HFFc6 (cell line): ENCODE measurements at places on chromosomes 6 and 20.
A peak's percentile ranks its signal among the peaks of the same experiment; 100 is the strongest.

DNA sequence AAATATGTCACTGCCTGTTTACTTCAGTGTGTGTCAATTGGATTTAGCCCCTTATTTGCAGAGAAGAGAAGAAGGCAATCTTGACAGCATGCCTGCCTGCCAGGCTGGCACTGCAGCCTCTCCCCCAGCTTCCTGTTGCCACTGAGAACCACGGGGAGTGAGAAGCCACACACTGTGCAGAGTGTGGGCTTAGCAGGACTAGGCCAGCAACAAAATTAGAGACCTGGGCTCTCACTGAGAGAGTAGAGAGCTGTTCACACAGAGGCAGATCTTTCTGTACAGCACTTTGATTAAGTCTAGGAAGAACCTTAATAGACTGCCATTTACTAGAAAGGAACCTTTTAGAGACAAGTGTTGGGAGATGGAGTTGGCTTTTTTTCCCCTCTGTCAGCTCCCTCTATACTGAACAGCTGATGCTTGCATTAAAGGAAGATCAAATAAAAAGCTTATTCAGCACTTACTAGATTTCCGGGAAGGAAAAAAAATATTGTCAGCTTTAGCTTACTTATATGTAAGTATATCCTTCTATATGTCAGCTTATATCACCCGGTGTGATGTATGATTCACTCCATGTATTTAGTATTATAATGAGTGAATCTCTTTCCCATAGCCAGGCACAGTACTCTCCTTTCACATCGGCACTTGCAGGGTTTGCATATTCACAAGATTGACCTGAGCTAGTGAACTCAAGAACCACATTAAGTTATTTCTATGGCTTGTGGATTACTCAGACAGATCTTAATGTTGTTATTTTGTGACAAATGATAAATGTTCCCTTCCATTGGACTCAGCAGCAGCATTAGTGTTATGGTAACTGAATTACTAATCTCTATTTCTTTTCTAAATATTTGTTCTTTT is 851.0 kb upstream of the EPHA7 start:
- DNase-seq: no peak

- DNase-seq: no peak
Observed at GRCh38 chr6:90347411-90347851, 50.8 kb upstream of the BACH2 start.

DNA sequence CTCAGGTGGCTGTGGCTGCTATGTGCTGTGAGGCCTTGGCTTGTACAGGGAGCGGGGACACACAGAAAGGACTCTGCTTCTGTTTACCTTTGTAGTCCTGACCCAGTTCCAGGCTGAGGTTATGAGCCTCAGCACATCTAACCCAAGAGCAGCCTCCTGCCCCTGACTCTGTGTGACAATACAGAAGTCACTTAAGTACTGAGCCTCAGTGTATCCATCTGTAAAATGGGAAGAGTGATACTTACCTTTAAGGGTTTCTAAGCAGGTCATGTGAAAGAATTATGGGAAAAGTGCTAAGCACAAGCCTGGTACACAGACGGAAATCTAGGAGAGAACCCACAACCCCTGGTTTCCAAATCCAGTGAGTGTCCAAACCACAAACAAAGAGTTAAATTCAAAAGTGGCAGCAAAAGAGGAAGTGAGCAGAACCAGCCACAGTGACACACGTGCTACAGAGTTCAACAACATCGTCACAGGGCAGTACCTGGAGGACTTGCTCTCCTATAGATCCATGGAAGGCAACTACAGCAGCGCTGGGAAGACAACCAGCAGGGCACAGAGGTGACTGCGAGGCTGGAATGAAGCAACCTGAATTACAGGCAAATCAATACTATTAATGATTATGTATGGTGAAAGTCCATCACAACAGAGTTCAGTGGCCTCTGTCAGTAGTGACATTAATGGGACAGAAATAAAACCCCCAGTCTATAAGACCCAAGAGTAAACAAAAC is 12.5 kb downstream of the TRIM26 start:
- no peak for DNase-seq

GRCh38 chr6:163943607-163944385 is 529.3 kb downstream of the QKI start:
- DNase-seq: no peak

GRCh38 chr20:20837574-20838021 is 125.2 kb upstream of the RALGAPA2 start:
- peak; percentile 24 for DNase-seq

DNA sequence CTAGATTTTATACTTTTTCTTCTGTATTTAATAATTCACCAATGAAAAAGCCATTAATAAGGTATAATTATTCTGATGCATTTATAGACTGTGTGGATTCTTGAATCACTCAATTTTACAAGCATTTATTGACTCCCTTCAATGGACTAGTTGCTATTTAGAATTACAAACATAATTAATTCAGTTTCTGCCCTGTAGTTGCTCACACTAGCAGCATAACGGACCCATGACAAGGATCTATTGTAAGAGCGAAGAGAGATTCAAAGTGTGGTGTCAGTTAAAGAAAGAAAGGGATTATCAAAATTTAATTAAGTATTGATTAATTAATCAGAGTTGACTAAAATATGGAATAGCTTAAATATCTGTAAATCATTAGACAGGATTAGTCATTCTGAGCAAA is 602.6 kb upstream of the PTCHD4 start:
- no peak for DNase-seq

GRCh38 chr6:125358898-125359297 is 57.1 kb upstream of the HDDC2 start:
- no peak for DNase-seq

GRCh38 chr6:45789238-45789637 is 226.4 kb downstream of the CLIC5 start:
- no peak for DNase-seq

GRCh38 chr6:114449659-114450058 is 106.8 kb upstream of the HS3ST5 start:
- DNase-seq: no peak

DNA sequence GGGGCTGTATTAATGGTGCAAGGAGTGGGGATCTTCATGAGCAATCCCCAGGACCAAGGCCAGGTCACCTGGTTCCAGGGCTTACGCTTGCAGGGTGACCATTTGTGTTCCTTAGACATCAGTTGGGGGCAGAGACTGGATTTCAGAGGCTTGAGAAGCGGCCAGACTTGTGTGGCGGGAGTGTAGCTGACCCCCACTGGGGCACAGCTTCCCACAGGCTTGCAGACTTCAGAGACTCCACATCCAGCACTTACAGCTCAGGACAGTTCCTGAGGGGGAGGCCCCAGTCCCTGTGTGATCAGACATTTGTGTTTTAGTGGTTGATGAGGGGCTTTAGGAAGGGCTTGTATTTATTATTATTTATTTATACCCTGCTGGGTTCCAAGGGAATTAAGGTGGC is 15.3 kb downstream of the TJAP1 start:
- no peak for DNase-seq

DNA sequence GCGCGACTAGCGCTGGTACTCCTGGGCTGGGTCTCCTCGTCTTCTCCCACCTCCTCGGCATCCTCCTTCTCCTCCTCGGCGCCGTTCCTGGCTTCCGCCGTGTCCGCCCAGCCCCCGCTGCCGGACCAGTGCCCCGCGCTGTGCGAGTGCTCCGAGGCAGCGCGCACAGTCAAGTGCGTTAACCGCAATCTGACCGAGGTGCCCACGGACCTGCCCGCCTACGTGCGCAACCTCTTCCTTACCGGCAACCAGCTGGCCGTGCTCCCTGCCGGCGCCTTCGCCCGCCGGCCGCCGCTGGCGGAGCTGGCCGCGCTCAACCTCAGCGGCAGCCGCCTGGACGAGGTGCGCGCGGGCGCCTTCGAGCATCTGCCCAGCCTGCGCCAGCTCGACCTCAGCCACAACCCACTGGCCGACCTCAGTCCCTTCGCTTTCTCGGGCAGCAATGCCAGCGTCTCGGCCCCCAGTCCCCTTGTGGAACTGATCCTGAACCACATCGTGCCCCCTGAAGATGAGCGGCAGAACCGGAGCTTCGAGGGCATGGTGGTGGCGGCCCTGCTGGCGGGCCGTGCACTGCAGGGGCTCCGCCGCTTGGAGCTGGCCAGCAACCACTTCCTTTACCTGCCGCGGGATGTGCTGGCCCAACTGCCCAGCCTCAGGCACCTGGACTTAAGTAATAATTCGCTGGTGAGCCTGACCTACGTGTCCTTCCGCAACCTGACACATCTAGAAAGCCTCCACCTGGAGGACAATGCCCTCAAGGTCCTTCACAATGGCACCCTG is 1.6 kb downstream of the TPBG start:
- no peak for DNase-seq

DNA sequence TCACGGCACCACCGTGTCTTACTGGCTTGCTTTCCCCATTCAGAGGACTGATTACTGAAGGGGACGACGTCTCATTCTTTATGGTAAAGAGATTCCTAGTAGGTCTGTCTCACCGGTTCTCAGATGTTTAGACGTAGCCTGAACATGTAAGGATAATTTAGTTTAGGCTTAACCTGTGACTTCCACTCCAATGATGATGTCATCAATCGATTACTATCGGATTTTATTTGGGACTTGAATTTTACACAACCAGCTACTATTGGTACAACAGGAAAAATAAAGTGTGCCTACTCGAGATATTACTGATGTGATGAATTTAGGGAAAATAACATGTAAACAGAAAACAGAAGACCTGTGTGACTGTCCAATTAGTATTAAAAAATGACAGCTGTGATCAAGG is 4.5 kb upstream of the SSR1 start:
- DNase-seq: no peak

DNA sequence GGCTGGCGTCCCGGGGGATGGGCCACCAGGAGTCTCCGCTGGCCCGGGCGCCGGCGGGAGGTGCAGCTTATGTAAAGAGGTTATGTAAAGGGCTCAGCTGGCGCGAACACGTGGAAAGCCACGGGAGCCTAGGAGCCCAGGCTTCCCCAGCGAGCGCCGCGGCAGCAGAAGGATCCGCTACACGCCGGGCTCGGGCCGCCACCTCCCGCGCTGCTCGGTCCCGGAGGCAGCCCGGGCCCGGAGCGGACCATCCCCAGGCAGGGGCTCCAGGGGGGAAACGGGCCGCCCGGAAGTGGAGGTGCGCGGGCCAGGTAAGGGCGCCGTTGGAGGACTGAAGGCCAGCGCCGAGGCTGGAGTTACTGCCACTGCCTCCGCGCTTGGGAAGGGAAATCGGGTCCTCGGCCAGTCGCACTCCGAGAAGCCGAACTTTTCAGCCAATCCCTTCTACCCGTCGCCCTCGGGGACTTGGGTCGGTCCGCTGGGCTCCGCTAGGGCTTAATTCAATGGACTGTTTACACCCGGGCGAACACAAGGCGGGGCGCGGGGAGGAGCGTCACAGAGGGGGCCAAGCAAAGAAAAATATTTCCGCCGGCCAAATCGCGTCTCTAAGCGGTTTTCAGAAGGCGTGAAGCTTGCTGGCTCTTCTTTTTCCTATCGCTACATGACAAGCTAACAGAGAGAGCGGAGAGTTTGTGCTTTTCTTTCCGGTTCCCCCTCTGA is 398 bp downstream of the STK35 start:
- DNase-seq: peak; percentile 93

GRCh38 chr6:95768539-95768938 is 191.2 kb downstream of the MANEA start:
- DNase-seq: no peak

GRCh38 chr20:1450926-1451491 is 15.6 kb downstream of the NSFL1C start:
- no peak for DNase-seq

DNA sequence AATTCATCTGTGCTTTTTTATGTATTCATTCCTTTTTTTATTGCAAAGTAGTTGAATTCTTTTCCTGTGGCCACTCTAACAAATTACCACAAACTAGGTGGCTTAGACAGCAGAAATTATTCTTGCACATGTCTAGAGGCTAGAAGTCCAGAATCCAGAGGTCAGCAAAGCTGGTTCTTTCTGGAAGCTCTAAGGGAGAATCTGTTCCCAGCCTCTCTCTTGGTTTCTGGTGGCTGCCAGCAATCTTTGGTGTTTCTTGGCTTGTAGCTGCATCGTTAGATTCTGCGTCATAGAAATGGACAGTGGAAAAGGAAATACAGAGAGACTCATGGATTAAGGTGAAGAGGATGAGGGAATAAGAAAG is 39.3 kb downstream of the GSTA2 start:
- DNase-seq: peak; percentile 67

GRCh38 chr20:46275091-46275490 is 33.2 kb downstream of the CDH22 start:
- DNase-seq: no peak

DNA sequence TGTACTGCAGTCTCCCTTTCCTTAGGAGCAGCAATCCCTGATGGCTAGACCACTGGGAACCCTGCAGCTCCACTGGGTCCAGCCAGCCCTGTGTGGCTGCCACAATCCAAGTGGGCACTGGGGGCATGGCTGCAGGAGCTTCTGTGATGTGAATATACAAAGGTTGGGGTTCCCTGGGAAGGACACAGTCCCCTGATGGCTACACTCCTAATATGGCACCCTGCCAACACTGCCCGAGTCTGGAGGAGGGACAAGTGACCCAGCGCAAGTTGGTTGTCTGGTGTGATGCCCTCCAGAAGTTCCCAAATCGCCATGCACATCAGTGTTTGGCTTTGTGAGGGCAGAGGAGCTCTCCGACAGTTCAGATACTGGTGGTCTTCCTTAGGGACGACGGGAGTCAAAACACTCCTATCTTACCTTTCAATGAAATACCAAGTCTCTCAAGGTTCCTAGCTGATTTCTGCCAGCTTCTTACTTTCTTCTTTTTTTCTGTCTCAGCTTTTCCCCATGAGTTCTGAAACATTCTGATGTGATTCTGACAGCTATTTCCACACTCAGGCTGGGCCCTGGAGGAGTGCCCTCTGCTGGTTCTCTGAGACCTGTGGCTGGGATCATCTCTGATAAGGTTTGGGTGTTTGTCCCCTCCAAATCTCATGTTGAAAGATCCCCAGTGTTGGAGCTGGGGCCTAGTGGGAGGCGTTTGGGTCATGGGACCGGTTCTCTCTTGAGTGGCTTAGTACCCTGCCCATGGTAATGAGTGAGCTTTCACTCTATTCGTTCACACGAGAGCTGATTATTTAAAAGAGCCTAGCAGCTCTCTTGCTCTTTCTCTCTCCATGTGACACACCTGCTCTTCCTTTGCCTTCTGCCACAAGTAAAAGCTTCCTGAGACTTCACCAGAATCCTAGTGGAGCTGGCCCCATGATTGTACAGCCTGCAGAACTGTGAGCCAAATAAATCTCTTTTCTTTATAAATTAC is 15.5 kb upstream of the ZFP57 start:
- peak; percentile 16 for DNase-seq

DNA sequence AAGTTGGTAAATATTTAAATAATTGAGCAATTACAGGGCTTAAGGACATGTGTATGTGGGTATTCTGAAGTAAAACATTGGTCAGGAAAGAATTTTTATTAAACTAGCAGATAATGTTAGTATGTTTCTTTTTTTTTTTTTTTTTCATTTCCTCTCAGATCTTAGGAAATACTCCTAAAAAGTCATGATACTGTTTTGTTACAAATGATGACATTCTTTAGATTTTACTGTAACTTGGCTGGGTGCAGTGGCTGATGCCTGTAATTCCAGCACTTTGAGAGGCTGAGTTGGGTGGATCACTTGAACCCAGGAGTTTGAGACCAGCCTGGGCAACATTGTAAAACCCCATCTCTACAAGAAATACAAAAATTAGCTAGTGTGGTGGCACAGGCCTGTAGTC is 41.5 kb downstream of the CDC40 start:
- DNase-seq: no peak

GRCh38 chr20:62822788-62823651 is 6.2 kb downstream of the COL9A3 start:
- no peak for DNase-seq

GRCh38 chr20:34045294-34045693 is 51.6 kb downstream of the RALY start:
- DNase-seq: no peak
